Fibroblast of skin of right quadriceps (primary cell): ENCODE measurements at places on chromosomes 7 and 10.

DNA sequence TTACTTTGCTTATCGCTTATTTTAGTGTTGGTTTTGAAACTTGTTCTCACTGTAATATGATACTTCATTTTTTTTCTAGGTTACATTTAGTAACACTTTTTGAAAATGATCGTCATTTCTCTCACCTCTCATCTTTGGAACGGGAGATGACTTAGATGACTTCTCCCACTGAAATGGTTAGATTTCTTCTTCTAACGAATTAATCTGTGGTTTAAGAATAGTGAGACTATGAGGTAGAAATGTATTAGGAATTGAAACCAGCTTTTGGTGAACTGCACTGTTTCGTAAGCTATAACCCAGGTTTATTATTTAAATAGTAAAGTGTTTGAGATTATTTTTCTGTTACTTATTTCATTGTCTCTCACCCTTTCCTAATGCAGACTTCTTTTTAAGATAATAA is 93.7 kb downstream of the PRR15 start:
- no peak for DNase-seq

DNA sequence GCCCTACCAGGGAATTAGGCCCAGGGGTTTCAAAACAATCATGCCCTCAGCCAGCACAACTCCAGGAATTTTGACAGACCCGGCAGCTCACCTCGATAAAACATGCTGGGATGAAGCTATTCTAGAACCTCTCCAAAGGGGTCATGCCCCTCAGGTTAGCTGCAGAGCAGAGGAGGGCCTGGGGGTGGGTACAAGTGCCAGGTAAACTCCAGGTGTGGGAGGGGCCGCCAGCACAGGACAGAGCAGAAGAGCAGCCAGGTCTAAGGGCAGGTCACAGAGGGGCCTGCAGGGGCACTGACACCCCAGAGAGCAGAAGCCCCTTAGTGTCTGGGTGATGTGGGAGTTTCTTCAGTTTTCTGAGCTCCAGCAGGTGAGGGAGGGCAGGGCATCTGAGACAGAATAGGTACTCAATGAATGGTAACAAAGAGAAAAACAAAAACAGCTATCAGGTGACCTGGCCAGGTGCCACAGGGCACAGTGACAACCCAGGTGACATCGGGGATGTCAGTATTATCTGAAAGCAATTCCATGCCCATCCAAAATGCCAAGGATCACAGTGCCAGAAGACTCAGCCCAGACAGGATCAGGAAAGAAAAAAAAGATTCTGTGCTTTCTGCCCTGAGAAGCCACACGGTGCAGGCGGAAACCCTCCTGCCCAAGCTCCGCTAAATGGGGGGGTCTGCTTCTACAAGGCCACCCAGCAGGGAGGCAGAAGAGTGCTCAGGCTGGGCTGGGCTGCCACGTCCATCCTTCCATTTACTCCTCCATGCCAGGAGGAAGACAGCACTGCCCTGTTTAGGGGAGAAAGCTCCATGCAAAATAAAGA is 104.5 kb downstream of the TNS3 start:
- DNase-seq: no peak

DNA sequence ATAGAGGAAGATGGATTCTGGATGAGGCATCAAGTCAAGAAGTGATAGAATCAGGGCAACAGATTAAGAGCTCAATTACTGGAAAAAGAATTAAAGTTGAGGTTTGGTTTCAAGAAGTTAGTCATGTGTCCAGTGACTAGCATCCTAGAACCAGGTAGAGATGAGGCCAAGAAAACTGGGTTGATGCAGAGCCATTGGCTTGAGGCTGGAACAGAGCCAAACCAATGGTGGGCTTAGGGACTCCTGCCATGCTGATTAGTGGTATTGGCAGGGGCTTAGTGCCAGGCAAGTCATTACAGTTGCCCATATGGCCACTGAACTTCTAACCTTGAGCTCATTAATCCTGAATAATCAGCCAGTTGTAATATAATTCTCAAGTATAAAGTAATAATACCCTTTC is 18.5 kb downstream of the ZNF277 start:
- no peak for DNase-seq

DNA sequence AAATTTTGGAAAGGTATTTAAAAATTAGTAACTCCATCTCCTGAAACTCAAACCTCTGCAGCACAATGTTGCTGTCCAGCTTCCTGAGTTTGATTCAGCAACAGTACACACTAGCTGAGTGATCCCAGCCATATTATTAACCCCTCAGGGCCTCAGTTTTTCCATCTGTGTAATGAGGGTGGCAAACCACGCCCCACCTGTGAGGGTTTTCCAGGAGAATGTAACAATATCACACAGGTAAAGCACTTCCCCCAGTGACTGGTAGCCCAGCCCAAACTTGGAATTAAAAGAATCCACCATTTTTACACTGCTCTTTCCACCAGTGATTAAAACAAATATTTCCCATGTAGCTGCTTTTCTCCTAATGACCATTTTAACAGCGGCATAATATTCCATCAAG is 122.4 kb downstream of the SORBS1 start:
- DNase-seq: no peak

- peak; percentile 24 for DNase-seq
Measured at GRCh38 chr7:129423700-129424410, 10.4 kb upstream of the STRIP2 start.

- DNase-seq: no peak
Measured at GRCh38 chr7:49731836-49732235, 41.6 kb upstream of the VWC2 start.

DNA sequence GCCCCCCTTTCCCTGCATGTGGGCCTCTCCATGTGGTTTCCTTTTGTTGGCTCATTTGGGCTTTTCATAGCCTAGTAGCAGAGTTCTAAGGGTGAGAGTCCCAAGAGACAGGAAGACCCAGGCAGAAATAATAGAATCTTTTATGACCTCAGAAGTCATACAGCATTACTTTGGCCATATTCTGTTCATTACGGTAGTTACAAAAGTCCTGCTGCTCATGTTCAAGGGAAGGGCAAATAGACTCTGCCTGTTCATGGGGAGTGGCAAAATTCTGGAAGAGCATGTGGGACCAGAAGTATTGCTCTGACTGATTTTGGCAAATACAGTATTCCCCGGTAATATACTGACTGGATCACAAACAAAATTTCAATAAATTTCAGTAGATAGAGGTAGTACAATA is 910.3 kb downstream of the LRMDA start:
- no peak for DNase-seq

DNA sequence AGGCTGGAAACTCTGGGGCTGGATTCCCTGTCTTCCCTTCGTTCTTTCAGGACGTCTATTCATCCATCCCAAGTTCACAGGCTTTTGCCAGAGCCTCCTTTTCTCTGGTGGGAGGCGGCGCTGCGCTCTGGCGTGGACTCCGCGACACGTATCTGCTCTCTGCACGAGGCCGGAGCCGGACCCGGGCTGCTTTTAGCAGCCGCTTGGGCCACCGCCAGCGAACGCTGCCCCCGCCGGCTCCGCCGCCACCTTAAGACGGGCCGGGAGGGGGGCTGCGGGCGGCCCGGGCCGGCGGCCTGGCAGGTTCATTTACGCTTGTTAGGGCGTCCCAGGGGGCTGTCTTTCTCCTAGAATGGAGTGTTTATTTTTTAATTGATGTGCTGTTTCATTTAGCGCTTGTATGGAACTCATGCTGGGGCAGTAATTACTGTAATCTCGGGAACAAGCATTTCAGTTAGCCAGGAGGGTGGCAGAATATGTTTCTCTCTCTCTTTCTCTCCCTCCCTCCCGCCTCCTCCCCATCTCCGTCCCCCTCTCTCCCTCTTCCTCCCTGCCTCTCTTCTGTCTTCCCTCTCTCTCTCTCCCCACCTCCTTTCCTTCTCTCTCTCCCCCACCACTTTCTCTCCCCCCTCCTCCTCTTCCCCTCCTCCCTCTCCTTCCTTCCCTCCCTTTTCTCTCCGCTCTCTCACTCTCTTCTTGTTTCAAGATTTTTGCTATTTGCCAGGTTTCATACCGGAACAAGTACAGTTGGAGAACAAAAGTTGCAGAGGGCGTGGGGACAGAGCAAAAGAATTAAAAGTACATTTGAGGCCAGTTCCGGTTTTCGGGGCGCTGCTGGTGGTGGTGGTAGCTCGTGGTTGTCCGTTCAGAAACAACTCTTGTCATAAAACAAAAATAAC is 1.3 kb upstream of the FZD8 start:
- DNase-seq: peak; percentile 39

- DNase-seq: peak; percentile 95
Measured at GRCh38 chr10:4450981-4451908, 374.8 kb upstream of the AKR1E2 start.

- peak; percentile 70 for DNase-seq
Measured at GRCh38 chr7:17274551-17275245, 23.8 kb upstream of the AHR start.

- no peak for DNase-seq
Measured at GRCh38 chr7:30221764-30222163, 62.6 kb upstream of the ZNRF2 start.

GRCh38 chr10:61047081-61047480 is 103.1 kb upstream of the RHOBTB1 start:
- peak; percentile 75 for DNase-seq

GRCh38 chr10:118958984-118959925 is 70.3 kb upstream of the NANOS1 start:
- DNase-seq: peak; percentile 56

DNA sequence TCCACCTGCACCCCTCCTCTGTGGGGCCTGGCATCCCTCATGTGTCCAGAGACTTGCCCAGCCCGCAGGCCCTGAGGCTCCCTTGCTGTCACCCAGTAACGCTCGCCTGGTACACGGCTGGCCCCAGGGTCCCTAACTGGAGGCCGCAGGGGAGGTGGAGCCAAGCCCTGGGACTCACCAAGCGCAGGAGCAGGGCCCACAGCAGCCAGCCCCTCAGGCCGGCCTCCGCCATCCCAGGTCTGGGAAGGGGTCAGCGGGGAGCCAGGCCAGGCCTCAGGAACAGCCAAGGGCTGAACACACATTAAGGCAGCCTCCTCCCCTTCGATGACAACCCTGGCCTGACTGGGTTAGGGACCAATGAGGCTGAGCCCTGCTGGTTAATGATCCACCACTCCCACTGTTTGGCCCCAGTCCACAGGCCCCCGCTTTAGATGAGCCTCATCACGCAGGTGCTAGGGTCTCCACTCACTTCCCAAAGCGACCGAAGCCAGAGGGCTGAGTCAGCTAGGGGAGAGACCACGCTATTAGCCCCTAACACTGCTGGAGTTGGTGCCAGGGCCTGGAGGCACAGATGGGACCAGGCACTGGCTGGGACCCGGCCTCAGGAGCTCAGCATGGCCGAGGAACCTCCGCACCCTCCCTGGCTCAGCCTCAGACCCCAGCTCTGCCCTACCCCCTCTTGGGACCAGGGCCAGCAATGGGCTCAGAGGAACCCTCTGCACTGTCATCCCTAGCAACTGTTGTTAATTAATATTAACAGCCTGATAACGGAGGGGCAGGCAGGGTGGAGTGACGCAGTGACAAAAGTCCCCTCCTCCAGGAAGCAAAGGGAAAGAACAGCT is at the start of gene NPC1L1:
TSS of gene NPC1L1 (minus strand) at position 303 of the 842 bp plus-strand sequence. CDS start at position 232, 71 bp downstream.
- DNase-seq: no peak

DNA sequence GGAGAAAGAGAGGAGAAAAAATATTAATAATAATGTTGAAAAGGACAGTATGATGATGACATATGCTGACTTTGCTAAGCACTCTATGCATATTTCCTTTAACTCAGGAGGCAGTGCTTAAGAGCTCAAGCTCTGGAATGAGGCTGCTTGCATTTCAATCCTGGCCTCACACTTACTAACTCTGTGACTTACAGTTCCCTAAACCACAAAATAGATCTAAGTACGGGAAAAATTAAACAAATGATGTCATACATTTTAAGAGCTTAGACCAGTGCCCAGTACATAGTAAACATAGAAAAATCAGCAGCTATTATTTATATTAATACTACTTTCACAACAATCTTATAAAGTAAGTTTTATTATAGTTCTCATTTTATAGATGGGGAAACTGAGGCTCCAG is 61.3 kb downstream of the GFRA1 start:
- DNase-seq: peak; percentile 85

GRCh38 chr10:17414484-17414883 is 39.9 kb downstream of the ST8SIA6 start:
- no peak for DNase-seq

DNA sequence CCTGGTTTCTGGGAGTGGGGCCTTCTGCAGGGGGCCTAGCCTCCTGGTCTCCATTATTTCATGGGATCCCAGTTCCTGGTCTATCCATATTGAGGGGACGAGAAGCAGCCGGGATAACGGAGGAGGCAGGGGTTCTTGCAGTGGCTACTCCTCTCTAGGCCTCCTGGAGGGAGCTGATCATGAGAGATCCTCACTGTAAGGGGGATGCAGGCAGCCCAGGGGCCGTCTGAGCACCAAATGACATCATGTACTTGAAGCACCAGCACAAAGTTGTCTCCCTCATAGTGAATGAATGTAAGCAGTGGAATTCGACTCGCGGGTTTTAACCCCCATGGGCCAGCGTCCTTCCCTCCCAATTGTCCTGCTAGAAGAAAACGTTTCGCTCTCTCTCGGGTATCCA is 964 bp upstream of the ADCY1 start:
- DNase-seq: no peak

GRCh38 chr10:66189271-66189670 is 736.6 kb upstream of the LRRTM3 start:
- no peak for DNase-seq

- DNase-seq: peak; percentile 88
Measured at GRCh38 chr7:55128693-55129394, 110.0 kb downstream of the EGFR start.

DNA sequence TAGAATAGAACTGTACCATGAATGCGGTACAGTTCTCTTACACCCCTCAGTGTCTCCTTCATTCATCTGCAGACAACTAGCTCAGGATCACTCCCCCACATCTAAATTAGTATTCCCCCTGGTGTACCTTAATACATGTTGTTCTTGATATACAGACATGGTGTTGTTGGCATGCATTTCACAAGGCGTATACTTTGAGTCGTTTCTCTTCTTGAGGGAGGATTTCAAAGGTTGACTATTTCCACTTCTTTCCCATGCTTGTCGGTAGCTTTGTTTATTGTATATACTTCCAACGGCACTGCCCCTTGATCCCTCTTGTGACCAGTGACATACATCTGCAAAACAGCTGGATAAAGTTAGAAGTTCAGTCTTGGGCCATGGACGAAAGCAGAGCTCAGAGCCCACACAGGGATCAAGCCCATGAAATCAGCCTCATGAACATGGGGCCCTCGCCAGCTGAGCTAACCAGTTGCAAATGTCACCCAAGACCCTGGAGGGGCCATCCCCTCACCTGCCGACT is 8.6 kb downstream of the CPA4 start:
- DNase-seq: no peak

DNA sequence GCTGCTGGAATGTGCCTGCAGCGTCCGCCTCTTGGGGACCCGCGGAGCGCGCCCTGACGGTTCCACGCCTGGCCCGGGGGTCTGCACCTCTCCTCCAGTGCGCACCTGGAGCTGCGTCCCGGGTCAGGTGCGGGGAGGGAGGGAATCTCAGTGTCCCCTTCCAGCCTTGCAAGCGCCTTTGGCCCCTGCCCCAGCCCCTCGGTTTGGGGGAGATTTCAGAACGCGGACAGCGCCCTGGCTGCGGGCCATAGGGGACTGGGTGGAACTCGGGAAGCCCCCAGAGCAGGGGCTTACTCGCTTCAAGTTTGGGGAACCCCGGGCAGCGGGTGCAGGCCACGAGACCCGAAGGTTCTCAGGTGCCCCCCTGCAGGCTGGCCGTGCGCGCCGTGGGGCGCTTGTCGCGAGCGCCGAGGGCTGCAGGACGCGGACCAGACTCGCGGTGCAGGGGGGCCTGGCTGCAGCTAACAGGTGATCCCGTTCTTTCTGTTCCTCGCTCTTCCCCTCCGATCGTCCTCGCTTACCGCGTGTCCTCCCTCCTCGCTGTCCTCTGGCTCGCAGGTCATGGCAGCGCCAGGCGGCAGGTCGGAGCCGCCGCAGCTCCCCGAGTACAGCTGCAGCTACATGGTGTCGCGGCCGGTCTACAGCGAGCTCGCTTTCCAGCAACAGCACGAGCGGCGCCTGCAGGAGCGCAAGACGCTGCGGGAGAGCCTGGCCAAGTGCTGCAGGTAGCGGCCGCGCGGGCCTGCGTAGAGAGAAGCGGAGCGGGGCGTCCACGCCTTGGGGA is 645 bp downstream of the SLC26A4 start:
- DNase-seq: peak; percentile 39
